Karpas-422 (cell line): ENCODE measurements at places on chromosomes 6 and 20. TPM values are rescaled to one million over a fixed set of nuclear protein-coding genes. Genes with fewer than 3 reads are reported as not detected.

The OVOL2 gene
- not detected in 2 replicates for total RNA-seq

The LBP gene
- not detected in 2 replicates for total RNA-seq

The TMEM217 gene
- total RNA-seq = 0.22 TPM in 1 of 2 replicates, not detected in the other

The ECT2L gene
- total RNA-seq = not detected in 2 replicates

The HLA-G gene
- not detected in 2 replicates for total RNA-seq

The GSTA2 gene
- total RNA-seq = not detected in 2 replicates

The CDSN gene
- not detected in 2 replicates for total RNA-seq

The GLP1R gene
- not detected in 2 replicates for total RNA-seq

The SRXN1 gene
- total RNA-seq = 1.0 and 3.0 TPM in 2 replicates

The RPS21 gene
- total RNA-seq = 1,523 and 2,619 TPM in 2 replicates

The NMBR gene
- total RNA-seq = not detected in 2 replicates

The EBF4 gene
- 6.5 and 12.8 TPM in 2 replicates for total RNA-seq

The LPA gene
- total RNA-seq = not detected in 2 replicates

The TBXT gene
- total RNA-seq = 11.3 and 12.2 TPM in 2 replicates

The C20orf141 gene
- not detected in 2 replicates for total RNA-seq

The ARFRP1 gene
- total RNA-seq = 15.1 and 30.2 TPM in 2 replicates

The BPIFB1 gene
- not detected in 2 replicates for total RNA-seq

The BEND6 gene
- total RNA-seq = not detected in 2 replicates

The HCK gene
- total RNA-seq = 16.9 and 22.5 TPM in 2 replicates

The FERMT1 gene
- total RNA-seq = 0.07 TPM in 1 of 2 replicates, not detected in the other

The ZC3H12D gene
- 71.0 and 92.0 TPM in 2 replicates for total RNA-seq

The PRR18 gene
- 0.14 TPM in 1 of 2 replicates, not detected in the other for total RNA-seq

The SNX21 gene
- not detected in 2 replicates for total RNA-seq

The HTR1B gene
- total RNA-seq = not detected in 2 replicates

The SNAP91 gene
- total RNA-seq = not detected in 2 replicates

The NKAPL gene
- total RNA-seq = 0.11 TPM in 1 of 2 replicates, not detected in the other

The STX11 gene
- total RNA-seq = not detected in 2 replicates

The DTD1 gene
- 84.9 and 115 TPM in 2 replicates for total RNA-seq

The NTSR1 gene
- not detected in 2 replicates for total RNA-seq

The GHRH gene
- total RNA-seq = not detected in 2 replicates

The APCDD1L gene
- total RNA-seq = not detected in 2 replicates

The MMP24 gene
- 0.36 and 0.60 TPM in 2 replicates for total RNA-seq

The ZFP57 gene
- total RNA-seq = not detected in 2 replicates

The FAM83C gene
- not detected in 2 replicates for total RNA-seq

The HLA-C gene
- total RNA-seq = 317 and 613 TPM in 2 replicates

The OR12D3 gene
- total RNA-seq = not detected in 2 replicates

The NRN1 gene
- 6.3 and 7.9 TPM in 2 replicates for total RNA-seq

The F13A1 gene
- 0.78 and 3.2 TPM in 2 replicates for total RNA-seq

The FILIP1 gene
- 0.15 TPM in 1 of 2 replicates, not detected in the other for total RNA-seq

The IP6K3 gene
- not detected in 2 replicates for total RNA-seq

The GCNT2 gene
- total RNA-seq = 15.1 and 21.3 TPM in 2 replicates

The PLN gene
- not detected in 2 replicates for total RNA-seq

The VPS16 gene
- total RNA-seq = 24.7 and 38.2 TPM in 2 replicates

The SMLR1 gene
- total RNA-seq = not detected in 2 replicates

The FOXA2 gene
- not detected in 2 replicates for total RNA-seq

The MCCD1 gene
- not detected in 2 replicates for total RNA-seq

The BMP2 gene
- total RNA-seq = not detected in 2 replicates

The FOXS1 gene
- total RNA-seq = not detected in 2 replicates

The TPD52L1 gene
- total RNA-seq = not detected in 2 replicates

The DNAAF9 gene
- total RNA-seq = not detected in 2 replicates
